GM18507 (cell line): ENCODE measurements at places on chromosomes 6 and 20.

GRCh38 chr6:43436577-43437282 lies 9.4 kb downstream of the ABCC10 start:
- no peak for DNase-seq

DNA sequence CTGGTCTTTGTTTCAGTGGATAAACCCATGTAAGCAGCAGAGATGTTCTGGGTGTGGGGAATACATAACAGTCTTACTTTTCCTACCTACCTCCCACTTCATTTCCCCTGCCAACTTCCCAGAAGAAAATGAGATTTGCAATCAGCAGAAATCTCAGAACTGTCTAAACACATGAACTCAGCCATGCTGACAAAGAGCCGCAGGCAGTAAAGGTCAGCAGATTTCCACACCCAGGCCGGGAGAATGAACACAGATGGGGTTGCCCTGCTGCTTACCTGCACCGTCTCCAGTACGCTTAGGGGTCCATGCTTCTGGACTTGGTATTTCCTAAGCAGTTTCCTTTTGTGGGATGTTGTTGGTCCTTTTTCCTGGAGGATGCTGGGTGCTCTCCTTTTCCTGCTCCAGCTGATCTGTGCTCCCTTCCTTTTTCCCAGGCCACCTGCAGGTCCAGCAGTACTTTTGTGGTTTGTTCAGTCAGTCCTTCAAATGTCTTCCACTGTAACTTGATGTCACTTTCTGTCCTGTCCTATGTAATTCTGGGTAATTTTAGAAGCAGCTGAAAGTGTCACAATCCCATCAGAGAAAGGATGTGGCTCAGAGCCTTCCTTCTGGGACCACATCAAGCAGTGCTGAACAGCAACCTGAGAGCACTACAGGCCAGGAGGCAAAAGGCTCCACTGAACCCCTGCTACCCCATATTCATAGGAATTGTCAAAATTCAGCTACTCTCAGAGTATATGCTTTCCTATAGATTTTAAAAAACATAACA lies 129.0 kb downstream of the CEP57L1 start:
- no peak for DNase-seq

DNA sequence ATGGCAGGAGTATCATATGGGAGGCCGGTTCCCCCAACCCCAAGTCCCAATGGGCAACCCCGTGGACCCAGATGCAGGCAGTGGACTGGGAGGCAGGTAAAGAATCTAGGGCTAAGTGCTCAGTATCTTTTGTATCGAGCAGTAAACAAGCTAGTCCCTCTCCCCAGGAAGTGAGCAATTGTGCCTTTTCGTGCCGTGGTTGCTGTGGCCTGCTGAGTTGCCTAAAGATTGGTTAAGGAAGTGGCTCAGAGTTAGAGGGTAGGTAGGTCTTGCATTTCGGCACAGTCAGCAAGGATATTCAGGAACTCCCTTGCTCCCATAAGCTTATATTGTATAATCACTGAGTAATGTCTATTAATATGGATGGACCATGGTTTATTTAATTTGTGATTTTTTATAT lies 1.3 kb upstream of the DNAH8 start:
- no peak for DNase-seq

DNA sequence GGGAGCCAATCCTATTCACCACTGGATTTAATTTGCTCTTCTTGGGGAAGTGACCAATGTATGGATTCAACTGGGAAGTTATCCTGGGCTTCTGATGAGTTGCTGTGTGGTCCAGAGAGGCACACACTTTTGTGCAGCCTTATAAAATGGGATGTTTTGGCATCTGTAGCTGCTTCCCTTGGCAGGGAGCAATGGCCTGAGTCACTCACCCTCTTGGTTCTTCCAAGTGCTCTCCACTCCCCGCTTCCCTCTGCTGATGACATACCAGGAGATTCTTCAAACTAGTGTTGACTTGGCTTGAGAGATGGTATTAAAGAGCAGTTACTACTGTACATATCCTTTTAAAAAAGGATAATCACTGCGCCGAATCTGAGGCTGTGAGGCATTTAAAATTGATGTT lies 105.8 kb downstream of the JARID2 start:
- DNase-seq, result no peak

DNA sequence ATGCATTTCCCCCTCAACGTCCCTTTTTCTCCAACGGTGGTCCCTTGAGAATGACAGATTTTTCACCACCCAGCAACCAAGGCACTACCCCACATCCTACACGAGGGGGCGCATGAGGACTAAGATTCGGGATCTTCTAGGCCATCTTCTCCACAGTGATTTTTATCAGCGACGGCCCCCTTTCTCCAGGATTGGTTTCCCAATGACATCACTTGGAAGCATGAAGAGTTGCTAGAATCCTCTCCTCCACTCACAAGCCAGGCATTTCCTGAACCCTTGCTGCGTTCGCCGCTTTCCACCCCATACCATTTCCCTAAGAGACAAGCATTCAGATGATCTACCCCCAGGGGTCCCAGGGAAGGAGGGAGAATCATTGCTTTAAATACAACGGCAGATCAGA lies 252.0 kb downstream of the HIVEP2 start:
- DNase-seq, result peak; percentile 8

- no peak for DNase-seq
Observed at GRCh38 chr20:48455651-48456365, 372.0 kb downstream of the PREX1 start.

GRCh38 chr6:21143645-21144044 lies 449.9 kb upstream of the SOX4 start:
- DNase-seq, result no peak

- DNase-seq, result no peak
Observed at GRCh38 chr6:98904096-98904495, 43.6 kb downstream of the FBXL4 start.

DNA sequence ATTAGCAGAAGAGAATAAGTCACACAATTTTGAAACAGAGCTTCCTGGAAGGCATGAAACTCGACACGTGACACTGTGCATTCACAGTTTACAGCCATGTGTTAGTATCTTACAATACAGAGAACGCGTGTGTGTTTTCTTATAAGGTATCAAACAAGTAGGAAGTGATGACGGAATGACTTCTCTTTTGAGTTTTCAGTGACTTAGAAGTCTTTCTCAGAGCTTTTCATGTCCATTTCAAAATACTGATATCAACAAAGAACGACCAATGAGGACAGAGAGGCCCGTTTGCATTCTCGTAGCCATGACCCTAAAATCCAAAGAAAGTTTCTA lies 36.6 kb upstream of the DUSP22 start:
- no peak for DNase-seq

DNA sequence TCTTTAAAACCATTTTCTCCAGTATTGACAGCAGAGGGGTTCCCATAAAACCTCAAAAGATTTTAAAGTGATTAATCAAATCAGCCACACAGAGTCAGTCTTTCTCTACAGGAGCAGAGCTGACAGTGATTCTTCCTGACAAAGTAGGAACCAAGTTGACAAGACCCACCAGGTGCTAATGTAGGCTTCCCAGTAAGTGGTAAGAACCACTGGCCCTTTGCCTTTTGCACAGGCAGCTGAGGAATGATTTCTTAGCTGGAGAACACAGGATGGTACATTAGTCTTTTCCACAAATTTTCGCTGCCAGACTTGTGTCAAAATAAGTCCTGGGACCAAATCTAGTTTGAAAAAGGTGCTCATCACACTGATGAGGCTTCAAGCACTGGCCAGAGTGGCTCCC lies 95.8 kb downstream of the ARMC2 start:
- no peak for DNase-seq

- DNase-seq, result no peak
Observed at GRCh38 chr6:22320750-22321149, 23.9 kb upstream of the PRL start.

- DNase-seq, result peak; percentile 81
Observed at GRCh38 chr20:64038565-64039292, 2.7 kb downstream of the C20orf204 start.

DNA sequence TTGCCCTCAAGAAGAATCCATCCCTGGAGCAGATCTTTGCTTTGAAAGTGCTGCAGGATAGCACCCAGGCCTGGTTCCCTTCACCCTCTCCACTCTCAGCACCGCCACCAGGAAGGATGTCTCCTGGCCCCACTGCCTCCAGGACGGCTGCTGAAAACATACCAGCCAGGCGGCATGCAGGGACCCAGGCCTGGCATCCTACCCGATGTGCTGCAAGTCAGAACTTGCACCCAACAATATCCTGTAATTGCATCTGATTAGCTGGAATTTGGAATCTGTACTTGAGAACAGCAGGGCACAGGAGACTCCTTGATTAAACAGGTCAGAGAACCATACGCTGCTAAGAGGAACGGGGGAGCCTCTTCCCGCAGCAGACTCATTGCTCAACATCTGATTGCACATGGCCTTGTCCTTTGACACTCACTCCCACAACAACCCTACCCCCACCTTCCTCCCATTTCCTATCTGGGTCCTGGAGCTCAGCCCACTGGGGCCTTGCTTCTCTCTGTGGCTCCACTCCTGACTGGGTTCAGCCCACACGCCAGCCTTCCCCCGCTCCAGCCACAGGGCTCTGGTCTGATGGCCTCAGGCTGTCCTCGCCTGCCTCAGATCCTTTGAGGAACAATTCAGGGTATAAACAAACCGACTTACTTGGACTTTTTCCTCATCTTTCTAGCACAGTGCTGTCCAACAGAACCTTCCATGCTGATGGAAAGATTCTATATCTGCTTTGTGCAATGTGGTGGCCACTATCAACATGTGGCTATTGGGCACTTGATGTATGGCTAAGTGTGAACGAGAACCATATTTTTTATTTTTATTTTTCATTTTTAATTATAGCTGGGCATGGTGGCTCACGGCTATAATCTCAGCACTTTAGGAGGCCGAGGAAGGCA lies 78.0 kb downstream of the FGD2 start:
- no peak for DNase-seq

DNA sequence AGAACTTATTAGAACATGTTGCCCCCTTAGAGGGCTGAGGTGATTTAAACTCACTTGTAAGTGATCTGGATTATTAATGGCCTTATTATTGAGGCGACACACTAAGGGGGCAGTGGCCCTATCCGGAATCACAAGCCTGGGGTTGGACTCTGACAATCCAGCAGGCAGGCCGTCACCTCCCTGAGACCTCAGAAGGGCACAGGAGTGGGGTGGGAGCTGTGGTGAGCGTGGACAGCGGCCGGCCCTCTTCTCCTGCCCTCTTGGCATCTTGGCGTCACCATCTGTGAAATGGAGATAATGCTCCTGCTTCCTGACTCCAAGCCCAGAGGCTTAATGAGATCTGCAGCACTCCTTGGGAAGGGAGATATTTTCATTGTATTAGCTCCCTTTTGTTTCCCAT lies 15.6 kb upstream of the UQCC2 start:
- no peak for DNase-seq

GRCh38 chr6:93848031-93848742 lies 428.8 kb upstream of the EPHA7 start:
- no peak for DNase-seq

- no peak for DNase-seq
Observed at GRCh38 chr6:14601490-14601889, 483.9 kb downstream of the CD83 start.

DNA sequence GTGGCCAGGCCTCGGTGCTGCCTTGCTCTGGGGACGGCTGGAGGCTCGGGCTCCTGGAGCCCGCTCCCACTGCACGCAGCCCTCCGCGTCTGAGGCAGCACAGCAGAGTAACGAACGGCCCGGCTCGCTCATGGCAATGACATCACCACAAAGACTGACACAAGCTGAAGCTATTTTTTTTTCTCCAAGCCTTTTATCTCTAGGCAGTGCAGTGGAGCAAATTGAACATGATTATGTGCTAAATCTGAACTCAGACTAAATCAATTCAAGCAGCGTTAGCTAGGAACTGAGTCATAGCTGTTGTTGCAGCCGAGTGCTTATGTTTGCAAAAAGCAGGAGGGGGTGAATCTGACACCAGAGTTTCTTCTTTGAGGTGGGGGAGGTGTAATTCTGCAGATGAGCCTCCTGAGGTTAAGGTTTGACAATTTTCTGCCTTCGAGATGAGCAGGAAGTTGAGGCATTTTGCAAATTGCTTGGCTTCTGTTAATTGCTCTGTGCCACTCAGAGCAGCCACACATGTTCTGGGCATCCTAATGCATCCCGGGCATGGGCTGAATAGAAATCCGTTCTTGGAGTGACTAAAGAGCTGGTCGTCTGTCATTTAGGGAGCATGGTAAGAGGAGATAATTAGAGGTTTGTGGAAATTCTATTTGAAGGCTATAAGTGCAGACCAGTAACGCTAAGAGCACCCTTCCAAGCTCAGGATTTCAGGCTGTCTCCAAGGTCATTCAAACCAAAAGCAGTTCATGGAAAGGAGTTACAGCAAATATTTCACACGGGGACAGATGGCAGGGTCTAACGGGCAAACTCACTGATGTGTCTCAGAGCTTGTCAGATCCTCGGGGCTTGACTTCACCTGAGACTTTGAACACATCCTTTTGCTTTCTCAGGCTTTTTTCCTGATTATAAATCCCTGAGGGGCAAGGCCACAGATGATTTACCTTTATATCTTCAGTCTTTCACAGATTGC lies 155.1 kb upstream of the ENPP5 start:
- no peak for DNase-seq

DNA sequence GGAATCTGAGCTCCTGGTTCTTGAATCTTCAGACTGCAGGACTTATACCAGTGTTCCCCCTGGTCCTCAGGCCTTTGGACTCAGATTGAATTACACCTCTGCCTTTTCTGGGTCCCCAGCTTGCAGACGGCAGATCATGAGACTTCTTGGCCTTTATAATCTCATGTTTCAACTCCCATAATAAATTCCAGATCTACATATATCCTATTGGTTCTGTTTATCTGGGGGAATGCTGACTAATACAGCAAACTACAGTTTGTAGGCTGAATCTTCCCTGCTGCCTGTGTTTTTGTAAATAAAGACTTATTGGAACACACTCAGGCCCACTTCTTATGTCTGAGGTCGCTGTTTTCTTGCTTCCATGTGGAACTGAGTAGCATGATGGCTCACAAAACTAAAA lies 184.7 kb downstream of the HDGFL1 start:
- no peak for DNase-seq

- no peak for DNase-seq
Observed at GRCh38 chr6:140108167-140108566, 733.7 kb upstream of the CITED2 start.

- no peak for DNase-seq
Observed at GRCh38 chr6:98825600-98826230, 8.7 kb upstream of the POU3F2 start.

GRCh38 chr20:2295286-2295685 lies 515 bp upstream of the TGM3 start:
- no peak for DNase-seq

GRCh38 chr6:26576929-26577719 lies 19.6 kb upstream of the ABT1 start:
- DNase-seq, result no peak

DNA sequence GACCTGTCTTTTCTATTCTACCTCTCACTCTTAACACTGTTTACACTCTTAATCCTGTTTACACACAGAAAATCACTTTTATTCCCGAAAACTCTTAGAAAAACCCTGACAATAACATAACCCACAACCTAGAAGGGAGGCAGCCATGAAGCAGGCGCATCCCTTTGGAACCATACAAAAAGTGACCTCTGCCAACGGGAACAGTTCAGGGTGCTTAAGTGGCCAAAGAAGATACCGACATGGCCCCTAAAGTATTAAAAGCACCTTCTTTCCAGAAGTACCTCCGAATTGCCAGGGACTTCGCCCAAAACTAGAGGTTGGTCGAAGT lies 490 bp downstream of the MMUT start:
- DNase-seq, result no peak

- DNase-seq, result no peak
Observed at GRCh38 chr6:49001856-49002541, 461.1 kb downstream of the MMUT start.

GRCh38 chr6:122501475-122501874 lies 29.9 kb upstream of the SERINC1 start:
- no peak for DNase-seq

GRCh38 chr20:20875716-20876115 lies 163.3 kb upstream of the RALGAPA2 start:
- no peak for DNase-seq
